Stimulated activated CD8-positive, alpha-beta memory T cell treated with anti-CD3 and anti-CD28 coated beads, Interleukin-15, amount 100 ng/mL, for 48 hours (primary cell): ENCODE measurements at places on chromosomes 16 and 17.

DNA sequence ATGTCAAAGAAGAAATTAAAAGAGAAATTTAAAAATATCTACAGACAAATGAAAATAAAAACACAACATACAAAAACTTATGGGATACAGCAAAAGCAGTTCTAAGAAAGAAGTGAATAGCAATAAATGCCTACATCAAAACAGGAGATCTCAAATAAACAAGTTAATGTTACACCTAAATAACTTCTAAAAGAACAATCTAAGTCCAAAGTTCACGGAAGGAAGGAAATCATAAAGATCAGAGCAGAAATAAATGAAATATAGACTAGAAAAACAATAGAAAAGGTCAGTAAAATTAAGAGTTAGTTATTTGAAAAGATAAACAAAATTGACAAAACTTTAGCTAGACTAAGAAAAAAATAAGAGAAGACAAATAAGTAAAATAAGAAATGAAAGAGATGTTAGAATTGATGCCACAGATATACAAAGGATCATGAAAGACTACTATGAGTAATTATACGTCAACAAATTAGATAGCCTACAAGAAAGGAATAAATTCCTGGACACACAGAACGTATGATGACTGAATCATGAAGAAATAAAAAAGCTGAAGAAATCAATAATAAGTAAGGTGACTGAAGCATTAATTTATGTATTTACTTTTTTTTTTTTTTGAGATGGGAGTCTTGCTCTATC is 100.4 kb downstream of the CEP112 start:
- no peak for DNase-seq

- DNase-seq: no peak
Measured at GRCh38 chr16:28876019-28876659, 2.1 kb upstream of the ATP2A1 start.

GRCh38 chr16:31508706-31509195 is 560 bp upstream of the RUSF1 start:
- DNase-seq: no peak

- no peak for DNase-seq
Measured at GRCh38 chr17:55056526-55056925, 88.0 kb downstream of the STXBP4 start.

GRCh38 chr17:76417499-76418143 is 33.2 kb downstream of the SPHK1 start:
- DNase-seq: no peak

DNA sequence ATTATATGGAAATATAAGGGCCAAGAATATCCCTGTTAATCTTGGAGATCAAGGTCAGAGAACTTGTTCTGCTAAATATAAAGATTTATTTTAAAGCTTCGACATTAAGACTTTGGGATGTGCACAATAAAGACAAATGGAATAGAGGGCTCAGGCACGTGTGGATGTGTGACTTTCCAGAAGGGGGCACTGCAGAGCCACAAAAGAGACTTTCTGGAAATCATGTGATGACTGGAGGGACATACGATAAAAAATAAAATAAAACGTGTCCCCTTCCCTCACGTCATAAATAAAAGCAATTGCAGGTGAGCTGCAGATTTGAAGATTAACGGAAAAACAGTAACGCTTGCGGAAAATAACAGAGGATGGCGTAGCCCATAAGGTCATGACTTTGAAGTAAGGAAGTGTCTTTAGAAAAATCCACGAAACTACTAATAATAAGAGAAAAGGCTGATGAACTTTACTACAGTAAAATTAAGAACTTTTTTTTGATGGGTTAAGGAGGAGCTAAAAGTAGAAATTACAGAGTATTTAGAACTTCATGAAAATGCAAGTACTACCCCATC is 9.4 kb upstream of the ENGASE start:
- DNase-seq: peak; percentile 19

- no peak for DNase-seq
Measured at GRCh38 chr17:7254511-7254910, 2.5 kb downstream of the ELP5 start.

- DNase-seq: no peak
Measured at GRCh38 chr17:60138769-60139437, 10.9 kb upstream of the CA4 start.

DNA sequence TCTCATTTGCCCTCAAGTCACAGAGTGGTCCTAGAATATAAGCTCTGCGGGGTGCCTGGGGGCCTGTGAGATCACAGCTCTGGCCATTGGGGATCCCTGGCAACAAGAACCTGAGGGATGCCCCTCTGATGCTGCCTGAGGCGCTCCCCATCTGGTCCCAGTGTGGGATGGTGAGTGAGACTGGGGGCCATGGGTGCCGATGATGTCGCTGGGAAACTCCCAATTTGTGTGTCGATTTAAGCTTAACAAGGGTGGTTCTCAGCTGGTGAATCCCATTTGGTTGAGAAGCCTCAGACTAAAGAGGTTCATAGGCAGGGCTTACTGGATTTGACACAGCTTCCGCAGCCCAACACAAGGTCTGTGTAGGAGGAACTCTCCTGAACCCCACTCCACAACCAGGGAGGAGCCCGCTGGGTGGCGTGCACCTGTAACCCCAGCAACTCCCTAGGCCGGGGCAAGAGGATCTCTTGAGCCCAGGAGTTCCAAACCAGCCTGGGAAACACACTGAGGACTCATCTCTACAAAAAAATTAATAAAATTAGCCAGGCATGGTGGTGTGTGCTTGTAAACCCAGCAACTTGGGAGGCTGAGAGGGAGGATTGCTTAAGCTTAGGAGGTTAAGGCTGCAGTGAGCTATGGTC is 63.7 kb upstream of the SIAH1 start:
- no peak for DNase-seq

- no peak for DNase-seq
Measured at GRCh38 chr17:50381260-50381815, 8.3 kb downstream of the EME1 start.

DNA sequence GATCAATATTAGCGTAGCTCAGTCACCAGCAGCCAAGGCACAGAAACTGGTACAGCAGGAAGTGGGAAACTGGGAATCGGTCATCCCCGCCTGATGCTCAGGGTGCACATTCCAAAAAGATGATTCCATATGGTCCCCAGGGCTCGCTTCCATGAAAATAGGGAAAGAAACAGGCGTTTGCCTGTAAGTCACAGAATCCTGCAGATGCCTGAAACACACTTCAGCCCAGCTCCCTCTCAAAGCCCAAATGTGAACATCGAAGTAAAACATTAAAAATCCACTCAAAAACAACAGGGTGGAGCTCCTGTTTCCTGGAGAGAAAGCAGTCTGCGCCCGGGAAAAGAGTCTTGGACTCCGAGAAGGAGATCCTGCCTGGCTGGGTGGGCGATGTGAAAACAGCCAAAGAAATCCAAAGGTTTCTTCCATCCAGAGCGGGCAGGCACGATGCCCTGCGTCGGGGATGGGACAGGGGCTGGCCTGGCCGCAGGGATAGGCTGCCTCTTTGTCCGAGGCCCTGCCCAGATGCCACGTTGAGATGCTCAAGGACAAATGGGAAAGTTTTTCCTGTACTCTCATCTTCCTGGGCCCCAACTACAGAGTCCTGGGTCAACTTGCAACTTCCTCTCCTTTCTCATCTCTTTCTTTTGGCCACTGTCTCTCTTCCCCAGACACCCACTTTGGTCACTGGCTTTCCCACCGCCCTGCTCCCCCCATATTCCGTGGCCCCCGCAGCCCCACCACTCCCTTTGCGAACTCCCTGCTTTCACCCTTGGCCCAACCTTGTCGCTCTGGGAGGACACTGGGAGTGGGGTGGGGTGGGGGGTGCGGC is 743 bp downstream of the WIPI1 start:
- DNase-seq: no peak

- no peak for DNase-seq
Measured at GRCh38 chr17:72183194-72183685, 62.4 kb downstream of the SOX9 start.

DNA sequence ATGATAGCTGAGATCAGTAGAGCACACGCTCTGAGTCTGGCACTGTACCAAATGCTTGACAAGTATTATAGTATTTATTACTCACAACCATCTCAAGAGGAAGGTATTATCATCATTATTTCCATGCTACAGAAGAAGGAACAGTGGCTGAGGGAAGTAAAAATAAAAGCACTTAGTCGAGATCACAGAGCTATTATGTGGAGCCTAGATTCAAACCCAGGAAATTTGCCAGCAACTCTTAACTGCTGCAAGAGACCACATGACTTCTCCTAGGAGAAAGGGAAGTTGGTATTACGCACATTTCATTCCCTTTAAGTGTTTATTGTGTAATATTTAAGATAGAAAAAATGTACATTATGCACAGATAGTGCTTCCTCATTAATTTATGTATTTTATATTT is 1.0 kb upstream of the RHOT1 start:
- no peak for DNase-seq

- no peak for DNase-seq
Measured at GRCh38 chr16:7709186-7709585, 376.5 kb downstream of the RBFOX1 start.

GRCh38 chr17:31078290-31078689 is 16.5 kb upstream of the NF1 start:
- DNase-seq: no peak
